ENCODE measurements at places on chromosomes 16 and 17.

DNA sequence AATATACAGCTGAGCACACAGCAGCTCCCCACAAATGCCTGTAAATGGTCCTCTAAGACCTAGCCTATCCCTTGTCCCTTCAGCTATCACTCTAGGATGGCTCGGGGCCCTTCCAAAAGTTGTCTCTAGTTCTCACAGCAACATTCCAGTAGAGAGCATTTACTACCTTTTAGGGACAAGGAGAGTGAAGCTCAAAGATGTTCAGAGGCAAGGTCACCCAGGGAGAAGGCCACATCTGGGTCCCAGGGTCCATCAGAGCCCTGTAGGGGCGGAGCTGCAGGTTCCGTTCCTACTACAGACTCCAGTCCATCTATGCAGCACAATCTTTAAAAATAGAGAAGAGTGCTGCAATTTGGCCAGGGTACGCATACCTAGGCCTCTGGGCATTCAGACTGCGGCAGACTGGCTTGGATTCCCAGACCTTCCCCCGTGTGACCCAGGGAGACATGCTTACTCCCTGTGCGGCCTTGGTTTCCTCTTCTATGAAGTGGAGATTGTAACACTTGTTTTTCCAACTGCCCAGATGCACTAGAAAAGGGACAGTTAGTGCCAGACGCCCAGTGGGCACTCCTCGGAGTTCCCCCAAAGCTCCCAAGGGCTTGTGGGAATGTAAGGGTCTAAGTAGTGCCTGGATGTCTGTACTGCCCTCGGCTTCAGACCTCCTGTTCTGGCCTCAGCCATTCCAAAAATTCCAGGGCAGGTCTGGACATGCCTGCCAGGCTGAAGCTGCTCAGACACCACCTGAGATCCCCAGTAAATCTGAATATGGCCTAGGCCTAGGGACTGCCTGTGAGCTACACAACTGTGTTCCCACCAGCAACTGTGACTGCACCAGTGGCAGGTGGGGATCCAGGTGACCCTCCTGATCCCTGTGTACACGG lies 2.5 kb downstream of the SLC12A4 start:
- DNase-seq: no peak

- peak; percentile 14 for DNase-seq
These were observed 17.2 kb downstream of the KATNB1 start for GRCh38 chr16:57752581-57753447.

GRCh38 chr16:51648526-51648925 lies 497.5 kb upstream of the SALL1 start:
- no peak for DNase-seq

DNA sequence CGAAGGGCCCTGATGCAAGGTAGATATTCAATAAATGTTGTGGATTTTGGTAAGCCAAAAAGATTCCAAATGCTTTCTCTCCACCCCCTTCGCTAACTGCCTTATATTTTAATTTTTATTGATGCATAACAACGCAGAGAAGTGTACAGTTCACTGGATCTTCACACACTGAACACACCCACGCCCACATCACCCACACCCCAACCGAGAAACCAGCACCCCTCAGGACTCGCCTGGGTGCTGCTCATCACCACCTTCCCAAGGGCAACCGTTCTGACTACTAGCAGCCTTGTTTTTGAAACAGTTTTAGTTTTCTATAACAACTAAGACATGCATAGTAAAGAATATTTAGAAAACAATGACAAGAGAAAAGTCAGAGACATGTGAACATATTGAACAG lies 9.1 kb upstream of the PLCG2 start:
- no peak for DNase-seq

GRCh38 chr16:83966153-83966696 lies 1.8 kb upstream of the NECAB2 start:
- no peak for DNase-seq

DNA sequence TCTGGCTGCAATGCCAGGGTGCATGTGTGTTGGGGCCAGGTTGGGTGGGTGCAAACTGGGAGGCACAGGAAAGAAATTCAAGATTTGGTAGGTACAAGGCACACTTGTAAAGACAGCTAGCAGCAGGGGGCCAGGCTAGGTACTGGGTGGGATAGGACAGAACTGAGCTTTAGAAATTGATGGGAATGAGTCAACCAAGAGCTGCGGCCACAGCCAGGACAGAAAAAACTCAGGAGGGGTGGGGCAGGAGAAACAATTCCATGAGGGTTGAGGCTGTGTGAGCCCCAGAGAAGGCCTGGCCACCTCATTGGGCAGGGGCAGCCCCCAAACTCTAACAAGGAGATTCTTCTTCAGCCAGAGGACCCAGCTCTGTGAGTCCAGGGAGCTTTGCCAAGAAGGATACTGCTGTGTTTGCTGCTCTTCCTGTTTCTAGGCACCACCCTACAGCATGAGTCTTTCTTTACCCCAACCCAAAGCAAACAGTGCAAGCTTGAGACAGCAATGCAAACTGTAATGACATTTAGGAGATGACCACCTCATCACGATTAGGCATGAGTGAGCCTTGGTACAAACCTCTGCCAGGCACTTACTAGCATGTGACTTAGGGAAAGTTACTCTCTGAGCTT lies 21.3 kb upstream of the CCDC182 start:
- DNase-seq: no peak

DNA sequence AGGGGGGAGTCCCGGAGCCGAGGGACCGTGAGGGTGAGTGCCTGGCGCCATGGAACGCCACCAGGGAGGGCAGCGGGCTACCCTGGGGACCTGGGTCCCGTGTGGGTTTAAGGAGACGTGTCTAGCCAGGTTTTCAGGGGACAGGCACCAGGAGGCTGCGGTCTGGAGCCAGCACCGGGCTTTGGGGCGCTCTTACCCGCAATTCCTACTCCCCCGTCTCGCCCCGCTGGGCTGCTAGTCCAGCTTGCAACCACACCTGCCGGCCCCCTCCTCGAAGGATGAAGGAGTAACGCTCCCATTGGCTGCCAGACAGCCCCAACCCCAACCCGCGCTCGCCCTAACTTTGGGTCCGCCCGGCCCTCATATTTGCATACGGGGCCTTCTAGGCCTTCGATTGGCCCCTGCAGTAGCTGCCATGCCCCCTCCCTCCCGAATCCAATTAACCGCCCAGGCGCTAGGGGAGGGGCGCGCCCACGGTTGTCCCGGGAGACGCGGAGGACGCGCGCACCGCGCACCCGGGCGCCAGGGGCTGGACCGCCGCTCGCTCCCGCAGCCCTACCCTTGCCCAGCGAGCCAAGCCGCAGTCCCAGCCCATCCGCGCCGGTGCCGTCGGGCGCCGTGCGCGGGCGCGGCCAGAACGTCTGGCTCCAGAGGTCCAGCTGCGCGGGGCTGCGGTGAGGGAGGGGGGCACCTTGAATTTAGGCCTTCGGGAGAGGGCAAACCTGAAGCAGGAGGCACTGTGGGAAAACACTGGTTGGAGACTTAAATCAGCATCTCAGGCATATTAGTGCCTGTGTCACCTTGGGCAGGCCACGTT lies at the start of gene TTLL6:
TTLL6 (minus strand) TSS at position 456 of the 817 bp plus-strand sequence; CDS start at position 299, 157 bp downstream.
- peak; percentile 91 for DNase-seq

- DNase-seq: no peak
These were observed 3.5 kb upstream of the RAB37 start for GRCh38 chr17:74733365-74734122.

DNA sequence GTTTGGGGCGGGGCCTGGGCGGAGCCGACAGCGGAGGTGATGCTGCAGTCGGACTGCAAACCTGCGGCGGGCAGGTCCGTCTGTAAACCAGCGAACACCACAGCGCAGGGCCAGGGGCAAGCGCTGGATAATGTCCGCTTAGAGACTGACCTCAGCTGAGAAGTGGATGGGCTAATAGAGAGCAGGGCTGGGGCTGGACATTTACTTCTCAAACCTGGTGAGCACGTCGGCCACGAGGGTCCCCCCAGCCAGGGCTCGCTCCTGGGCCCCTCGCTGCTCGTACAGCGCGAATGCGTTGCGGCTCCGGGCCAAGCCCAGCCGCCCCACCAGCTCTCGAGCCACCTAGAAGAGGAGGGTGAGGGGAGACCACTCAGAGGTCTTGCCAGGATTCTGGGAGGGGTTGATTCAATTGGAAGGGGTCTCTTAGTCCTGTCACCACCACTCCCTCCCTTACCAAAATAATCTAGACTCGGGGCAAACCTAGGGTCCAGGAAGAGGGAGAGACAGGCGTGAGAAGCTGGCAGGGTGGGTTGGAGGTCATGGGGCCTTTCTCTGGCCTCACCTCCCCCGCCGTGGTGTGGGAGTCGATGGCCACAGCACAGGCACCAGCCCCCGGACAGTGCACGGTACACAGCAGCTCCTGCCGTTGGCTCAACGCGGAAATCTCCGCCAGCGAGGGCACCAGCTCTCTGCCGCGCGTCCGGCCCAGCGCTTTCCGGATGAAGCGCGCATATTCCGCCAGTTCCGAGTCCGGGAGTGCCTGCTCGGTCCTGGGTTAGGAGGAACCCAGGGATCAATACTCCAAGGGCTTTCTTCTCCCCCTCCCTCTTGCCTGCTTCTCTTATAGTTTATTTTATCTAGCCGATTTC lies 5.8 kb downstream of the PLEKHH3 start:
- no peak for DNase-seq

DNA sequence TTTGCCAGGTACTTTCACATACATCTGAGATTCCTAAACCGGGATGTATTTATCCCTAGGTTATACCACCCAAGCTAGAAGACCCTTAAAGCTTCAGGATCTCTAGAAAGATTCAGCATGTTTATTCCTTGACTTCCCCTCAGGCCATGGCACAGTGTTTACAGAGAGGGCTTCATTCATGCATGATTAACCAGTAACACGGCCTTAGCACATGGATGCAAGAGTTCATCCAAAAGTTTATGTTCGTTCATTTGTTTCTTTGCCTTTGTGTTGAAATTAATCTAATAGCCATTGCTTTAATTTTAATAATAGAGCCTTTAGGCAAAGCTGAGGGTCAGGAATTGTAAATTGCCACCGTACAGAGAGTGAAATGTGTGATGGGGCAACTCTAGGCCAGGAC lies 13.8 kb downstream of the PCTP start:
- DNase-seq: no peak

GRCh38 chr17:17279316-17279715 lies 1.7 kb downstream of the COPS3 start:
- DNase-seq: no peak

DNA sequence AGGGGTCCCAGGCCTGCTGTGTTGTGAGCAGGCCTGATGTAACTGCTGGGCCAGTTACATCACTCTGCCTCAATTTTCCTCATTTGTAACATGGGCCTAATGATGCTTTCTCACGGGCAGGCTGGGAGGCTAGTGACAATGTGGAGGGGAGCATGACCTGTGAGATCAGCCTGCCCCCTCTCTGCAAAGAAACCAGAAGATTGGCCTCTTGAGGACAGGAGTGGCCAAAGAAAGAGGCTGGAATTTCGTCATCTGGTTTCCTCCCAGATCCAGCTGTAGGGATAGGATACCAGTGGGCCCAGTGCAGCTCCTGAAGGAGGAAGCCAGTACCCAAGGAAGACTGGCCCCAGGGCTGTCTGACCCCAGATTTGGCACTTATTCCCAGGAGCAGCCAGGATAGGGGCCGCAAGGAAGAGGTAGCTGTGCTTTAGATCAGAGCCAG lies 615 bp upstream of the SREBF1 start:
- DNase-seq: no peak

- DNase-seq: no peak
These were observed 618 bp downstream of the AANAT start for GRCh38 chr17:76467809-76468633.

DNA sequence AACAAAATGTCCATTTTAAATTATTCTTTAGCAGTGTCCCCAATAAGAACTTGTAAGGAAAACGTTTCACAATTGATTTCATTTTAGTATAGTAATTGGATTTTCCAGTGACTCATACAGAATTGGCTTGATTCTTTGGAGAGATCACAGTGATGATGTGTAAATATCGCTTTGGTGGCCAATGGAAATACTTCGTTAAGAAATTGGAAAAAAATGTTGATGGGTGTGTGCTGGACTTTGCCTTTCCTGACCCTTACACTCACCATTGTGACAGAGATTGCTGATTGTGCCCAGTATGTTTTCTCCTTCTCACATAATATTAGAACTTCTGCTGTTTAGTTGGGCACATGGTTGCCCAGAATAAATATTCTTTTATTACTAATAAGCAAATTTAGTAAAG lies 7.4 kb upstream of the EFCAB13 start:
- DNase-seq: no peak

DNA sequence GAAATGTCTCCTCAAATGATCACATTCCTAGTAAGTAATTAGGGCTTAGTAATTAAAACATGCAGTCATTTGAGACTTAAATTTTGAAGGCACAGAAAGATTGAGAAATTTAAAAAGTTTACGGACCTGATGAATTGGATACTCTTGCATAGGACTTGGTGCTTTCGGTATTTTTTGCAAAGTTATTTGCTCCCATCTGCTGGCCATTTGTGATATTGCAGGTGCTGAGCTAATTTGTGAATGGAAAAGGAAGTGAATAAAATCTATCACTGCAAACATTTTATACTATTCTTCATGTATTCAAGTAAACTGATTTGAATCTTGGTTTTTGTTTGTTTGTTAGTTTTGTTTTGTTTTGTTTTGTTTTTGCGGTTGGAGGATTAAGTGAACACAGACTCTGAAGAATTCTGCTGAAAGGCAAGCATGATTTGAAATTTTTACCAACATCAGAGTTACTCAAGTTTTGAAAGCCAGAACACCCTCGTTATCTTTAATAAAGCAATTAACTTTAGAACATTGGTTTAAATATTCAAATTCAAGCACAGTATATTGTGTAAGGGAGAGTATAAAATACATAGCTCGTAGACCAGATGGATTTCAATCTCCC lies 689.5 kb upstream of the RBFOX1 start:
- DNase-seq: peak; percentile 55

DNA sequence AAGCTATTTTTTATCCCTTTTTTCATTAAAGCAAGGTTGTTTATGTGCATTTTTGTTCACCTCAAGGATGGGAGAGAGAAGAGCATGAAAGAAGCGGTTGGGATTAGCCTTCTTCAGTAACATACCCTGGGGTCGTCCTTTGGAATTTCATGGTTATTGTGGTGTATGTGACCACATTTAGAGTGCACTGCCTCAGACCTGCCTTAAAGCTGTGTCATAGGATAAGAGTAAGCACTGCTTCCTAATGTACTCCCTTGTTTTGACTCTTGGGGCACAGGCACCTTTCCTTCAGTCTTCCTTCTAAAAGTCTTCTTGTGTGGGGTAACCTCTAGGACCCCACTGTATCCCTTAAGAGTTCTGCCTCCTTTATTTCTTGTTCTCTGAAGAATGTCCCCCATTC lies 28.9 kb downstream of the TNRC6A start:
- DNase-seq: no peak

- DNase-seq: no peak
These were observed 15.4 kb downstream of the COG1 start for GRCh38 chr17:73208139-73208827.

DNA sequence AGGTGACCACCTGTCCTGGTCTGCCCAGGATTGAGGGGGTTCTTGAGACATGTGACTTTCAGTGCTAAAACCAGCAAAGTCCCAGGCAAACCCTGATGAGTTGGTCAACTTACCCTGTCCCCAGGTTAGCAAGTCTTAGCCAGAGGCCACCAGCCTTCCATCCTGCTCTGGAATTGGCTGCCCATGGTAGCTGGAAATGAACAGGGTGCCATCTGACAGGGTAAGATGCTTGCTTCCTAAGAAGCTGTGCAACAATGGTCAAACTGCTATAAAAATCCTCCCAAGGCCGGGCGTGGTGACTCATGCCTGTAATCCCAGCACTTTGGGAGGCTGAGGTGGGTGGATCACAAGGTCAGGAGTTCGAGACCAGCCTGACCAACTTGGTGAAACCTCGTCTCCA lies 22.8 kb upstream of the MTMR4 start:
- no peak for DNase-seq

- peak; percentile 65 for DNase-seq
These were observed 4.7 kb downstream of the COQ7 start for GRCh38 chr16:19071811-19072777.

- DNase-seq: no peak
These were observed 76.3 kb downstream of the AMFR start for GRCh38 chr16:56349086-56349415.

GRCh38 chr17:74325376-74325742 lies 667 bp upstream of the KIF19 start:
- DNase-seq: no peak

Measured in glutamatergic neuron (in vitro differentiated cells).